ENCODE measurements at places on chromosomes 12 and 14.

DNA sequence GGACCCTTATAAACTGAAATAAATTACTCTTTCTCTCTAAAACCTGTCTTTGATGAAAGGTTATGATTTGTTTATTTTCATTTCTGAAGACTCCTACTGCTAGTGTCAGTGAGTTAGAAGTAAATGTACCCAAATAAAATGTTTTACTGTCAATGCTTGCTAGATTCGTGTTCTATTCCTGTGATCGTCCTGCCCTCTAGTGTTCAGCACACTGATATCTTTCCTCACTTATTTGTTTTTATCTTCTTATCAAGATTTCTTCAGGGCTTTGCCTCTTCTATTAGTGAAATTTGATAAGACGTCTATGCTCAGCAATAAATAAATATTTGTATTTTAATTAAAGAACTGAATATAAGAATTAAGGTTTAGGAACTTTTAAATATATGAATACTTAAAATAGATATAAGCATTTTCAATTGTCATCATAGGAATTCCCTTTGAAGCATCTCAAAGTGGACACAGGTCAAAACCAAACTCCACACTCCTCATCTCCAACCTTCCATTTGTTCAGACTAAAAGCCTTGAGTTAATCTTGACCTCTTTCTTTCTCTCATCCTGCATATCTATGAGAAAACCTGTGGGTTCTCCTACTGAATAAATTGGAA, 75.8 kb downstream of the C12orf50 start:
- no peak for DNase-seq

DNA sequence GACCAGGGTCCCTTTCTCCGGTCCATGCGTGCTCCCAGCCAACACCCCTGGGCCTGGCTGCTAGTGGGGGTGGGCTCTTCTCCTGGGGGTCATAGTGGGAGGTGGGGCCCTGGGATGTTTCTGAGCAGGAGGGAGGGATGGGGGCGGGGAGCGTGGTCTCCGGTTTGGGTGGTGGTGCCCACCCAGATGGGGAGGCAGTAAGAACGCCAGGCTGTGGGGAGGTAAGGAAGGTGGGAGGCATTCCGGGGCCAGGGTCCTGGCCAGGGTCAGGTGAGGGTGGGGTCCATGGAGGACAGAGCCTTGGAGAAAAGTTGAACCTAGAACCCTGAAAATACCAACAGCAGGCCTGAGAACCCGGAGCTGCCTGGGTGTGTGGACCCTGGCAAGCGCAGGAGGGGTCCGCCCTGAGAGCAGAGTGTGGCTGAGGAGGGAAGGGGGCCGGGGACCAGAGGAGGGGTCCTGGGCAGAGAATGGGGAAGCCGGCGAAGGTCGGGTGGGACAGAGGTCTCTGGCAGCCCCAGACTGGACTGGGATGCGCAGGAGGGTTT, 5.7 kb downstream of the CRIP2 start:
- no peak for DNase-seq

DNA sequence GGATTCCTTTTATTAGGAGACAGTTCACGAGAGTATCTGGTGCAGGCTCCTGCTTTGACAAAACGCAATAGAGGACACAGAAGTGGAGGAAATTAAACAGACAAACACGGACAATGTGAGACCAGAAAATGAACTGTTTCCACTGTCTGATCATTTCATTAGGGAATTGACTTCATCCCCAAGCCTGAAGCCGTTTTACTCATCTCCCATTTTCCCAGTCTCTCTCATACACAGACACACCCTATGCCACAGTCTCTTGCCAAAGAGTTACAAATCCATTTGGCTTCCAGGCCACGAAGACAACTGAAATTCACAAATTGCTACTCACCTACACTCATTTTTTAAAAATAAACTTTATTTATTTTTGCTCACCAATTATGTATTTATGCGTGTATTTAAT, 1087.8 kb upstream of the TMEM132C start:
- DNase-seq, result no peak

- no peak for DNase-seq
These were observed 184.7 kb downstream of the TBX5 start for GRCh38 chr12:114221136-114221833.

DNA sequence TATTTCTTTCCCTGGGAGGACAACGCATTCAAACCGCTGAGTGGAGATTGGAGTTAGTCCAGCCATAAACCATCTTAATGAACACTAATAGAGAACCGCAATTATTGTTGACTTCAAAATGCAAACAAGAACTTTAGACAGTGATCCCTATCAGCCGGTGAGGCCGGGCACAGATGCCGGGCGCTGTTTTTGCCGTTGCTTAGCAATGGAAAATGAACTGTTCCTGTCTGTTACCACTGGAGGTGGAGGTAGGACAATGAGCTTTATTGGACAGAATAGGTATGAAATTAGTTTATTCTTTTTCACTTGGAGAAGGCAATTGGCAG, 216.8 kb downstream of the TTC8 start:
- no peak for DNase-seq

DNA sequence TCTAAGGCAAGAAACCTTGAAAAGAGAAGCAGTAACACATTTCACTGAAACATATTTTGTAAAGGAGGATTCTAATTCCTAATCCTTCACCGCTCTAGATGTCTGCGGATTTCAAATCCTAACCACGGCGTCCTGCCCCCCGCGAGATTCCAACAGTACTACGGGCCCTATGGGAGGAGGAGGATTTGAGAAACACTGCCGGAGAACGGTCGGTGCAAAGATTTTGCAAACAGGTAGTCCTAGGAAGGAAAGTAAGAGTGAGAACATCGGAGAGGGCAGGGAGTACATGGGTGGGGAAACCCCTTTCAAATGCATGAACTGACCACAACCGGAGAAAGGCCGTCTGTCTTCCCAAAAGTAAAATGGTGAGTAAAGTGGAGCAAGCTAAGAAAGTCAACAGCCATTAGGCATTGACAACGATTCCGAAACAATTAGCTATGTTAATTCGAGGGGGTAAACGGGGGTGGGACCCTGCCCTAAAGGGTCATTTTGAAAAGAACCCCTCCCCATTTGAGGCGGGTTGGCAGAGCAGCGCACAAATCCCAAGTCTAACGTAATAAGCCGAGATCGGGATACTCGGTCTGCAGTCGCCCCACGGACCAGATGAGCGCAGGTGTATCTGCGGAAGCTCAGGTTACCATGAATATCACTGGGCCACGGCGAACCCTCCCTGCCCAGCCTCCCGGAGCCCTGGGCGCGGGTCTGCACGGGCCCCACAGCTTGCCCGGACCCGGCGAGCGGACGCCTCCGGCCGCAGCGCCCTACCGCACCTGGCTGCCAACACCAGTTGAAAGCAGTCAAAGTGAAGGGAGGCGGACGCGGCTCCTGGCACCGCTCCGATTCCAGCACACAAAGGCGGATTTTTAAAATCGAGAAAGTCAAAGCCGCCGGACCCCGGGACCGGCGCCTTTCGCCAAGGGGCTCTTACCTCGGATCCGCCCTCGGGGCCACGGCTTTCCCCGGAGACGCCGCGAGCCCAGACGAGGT, 662 bp downstream of the EPS8 start:
- DNase-seq, result peak; percentile 9

DNA sequence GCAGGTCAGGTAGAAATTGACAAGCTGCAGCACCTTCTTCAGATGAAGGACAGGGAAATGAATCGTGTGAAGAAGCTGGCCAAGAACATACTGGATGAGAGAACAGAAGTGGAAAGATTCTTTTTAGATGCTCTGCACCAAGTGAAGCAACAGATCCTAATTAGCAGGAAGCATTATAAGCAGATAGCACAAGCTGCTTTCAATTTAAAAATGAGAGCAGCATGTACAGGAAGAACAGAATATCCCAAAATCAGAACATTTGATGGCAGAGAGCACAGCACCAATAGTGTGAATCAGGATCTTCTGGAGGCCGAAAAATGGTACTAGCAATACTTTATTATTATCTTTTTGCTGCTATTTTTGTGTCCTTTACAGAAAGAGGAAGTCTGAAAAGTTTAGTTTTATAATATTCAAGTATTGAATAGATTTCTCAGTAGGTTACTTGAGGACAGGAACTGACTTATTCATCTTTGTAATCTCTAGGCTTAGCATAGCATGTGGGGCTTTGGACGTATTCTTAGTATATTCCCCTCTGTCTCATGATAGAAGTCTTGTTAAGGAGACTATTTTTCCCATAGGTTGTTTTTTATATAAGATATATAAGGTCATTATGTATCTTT, 30.8 kb downstream of the BBOF1 start:
- DNase-seq, result no peak

GRCh38 chr12:88418856-88419497, 161.3 kb downstream of the KITLG start:
- no peak for DNase-seq

- DNase-seq, result no peak
These were observed 121.3 kb downstream of the KCNMB4 start for GRCh38 chr12:70487440-70487839.

GRCh38 chr14:92601131-92601710, 87.6 kb downstream of the RIN3 start:
- no peak for DNase-seq

- no peak for DNase-seq
These were observed 54.9 kb downstream of the BEGAIN start for GRCh38 chr14:100532154-100532861.

- DNase-seq, result no peak
These were observed 200.7 kb downstream of the C12orf50 start for GRCh38 chr12:87828382-87828973.

DNA sequence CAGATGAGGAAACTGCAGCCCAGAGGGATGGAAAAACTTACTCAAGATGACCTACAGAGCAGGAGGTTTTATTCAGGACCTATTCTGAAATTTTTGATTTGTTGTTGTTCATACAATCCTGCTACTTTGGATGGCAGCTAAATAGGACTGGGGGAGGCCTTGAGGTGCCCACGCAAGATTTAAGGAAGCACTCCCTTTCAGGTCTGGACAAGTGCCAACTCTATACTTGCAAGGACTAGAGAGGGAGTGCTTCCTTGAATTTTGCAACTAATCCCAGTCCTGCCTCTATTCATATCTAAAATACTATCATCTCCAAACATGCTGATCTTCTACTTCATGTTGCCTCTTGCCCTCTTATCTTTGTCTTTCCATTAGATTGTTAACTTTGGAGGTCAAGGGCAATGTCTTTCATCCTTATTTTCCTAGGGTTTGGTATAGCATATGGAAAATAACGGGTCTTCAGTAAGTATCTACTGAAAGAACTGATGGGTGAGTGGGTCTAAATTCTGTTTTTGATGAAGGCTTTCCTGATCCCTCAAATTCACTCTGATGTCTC, 28.6 kb upstream of the PPM1H start:
- no peak for DNase-seq

DNA sequence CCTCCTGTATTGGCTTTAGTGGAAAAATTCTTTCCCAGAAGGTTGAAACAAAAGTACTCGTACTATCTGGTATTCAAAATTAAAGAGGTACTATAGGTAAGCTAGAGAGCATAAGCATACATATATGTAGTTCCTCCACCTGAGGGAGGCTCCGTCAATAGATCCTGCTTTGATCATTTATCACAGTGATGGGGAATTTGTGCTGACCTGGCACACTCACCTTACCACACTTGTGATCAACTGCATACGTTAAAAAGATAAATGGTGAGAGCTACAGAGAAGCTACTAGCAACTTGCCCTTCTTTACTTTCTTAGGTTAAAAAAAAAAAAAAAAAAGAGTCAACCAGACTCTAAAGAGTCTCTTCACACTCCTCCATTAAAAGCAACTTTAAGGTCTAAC, 2.5 kb downstream of the CAPRIN2 start:
- DNase-seq, result no peak

DNA sequence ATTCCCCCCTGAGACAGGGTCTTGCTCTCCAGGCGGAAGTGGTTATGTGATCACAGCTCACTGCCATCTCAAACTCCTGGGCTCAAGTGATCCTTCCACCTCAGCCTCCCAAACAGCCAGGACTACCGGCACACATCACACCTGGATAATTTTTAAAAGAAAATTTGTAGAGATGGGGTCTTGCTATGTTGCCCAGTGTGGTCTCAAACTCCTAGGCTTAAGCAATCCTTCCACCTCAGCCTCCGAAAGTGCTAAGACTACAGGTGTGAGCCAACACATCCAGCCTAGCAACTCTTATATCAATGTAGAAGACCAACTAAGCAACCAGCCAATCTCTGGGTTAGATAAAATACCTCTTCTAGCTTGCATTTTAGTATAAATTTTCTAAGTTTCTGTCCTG, 297.2 kb downstream of the MED13L start:
- DNase-seq, result no peak

DNA sequence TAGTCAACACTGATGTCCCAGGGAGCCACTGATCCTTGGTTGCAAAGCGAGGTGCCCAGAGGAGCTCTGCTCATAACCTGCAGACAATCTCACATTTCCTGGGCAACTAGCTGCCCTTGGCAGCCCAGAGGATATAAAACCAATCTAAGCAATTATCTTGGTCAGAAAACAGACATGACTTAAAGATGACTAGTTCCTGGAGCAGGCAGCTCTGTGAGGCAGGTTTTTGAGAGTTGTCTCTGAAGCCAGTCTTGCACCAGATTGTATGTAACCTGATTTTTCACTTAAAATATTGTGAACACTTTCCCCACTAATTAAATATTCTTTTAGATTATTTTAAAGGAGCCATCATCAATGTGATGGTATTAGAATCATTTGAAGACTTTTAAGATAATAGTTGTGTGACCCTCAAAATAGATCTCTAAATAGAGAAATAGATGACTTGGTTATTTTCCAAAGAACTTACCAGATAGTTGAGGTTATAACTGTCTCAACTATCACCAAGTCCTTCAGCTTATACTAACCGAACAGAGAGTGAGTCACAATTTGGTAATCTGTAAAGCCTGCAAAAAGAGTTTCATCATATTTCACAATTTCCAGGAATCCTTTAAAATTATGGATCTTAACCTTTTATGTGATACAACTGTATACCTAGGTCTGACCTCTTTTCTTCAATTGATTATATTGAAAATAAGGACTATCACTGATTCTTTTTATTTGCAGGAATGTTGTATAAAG, 75.9 kb downstream of the LIN7A start:
- no peak for DNase-seq

GRCh38 chr12:17134315-17134714, 528.4 kb upstream of the LMO3 start:
- DNase-seq, result no peak

DNA sequence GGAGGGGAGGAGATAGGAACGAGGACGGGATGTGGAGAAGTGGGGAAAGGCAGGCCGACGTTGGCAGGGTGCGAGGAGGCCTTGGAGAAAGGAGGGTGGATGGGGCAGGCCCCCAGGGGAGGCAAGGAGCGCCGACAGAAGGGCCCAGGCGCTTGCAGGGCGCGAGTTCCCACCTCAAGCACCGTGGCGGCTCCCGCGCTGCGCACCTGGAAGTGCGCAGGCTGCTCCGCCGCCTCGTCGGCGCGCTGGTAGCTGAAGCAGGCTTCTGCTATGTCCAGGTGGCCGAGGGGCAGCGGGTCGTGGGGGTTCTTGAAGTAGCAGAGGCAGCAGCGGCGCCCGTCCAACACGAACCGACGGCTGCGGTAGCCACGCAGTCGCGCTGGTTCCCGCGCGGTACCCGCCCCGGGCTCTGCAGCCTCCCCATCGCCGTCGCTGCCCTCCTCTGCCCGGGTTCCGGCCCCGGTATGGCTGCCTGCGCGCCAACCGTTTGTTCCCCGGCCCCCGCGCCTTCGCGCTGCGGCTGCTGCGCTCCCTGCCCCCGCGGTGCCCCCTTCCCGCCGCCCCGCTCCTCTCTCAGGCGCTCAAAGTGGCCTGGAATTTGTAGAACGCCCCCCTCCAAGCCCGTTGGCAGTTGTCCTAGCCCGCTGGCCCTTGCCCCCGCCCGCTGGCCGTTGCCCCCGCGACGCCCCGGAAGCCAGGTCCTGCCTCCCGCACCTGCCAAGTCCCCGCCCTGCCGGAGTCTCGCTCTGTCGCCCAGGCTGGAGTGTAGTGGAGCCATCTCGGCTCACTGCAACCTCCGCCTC, 1.1 kb upstream of the ACTR6 start:
- no peak for DNase-seq

Measured in iPS DF 6.9 (cell line).